ENCODE measurements at places on chromosomes 6 and 20.

DNA sequence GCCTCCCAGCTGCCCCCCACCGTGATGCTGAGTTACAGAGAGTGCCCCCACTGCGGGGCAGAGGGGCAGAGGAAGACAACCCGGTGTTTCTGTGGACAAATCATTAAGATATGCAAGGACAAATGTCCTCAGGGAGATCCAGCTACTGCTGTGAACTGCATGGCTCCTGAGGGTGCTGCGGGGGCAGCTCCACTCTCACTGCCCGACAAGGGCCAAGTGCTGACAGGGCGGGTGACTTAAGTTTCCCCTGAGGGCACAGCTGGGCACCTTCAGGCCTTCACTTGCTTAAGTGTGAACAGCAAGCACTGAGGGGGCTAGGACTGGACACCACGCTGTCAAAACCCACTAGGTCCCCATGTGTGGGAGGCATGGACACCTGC is 26.2 kb upstream of the TCFL5 start:
- no peak for DNase-seq

DNA sequence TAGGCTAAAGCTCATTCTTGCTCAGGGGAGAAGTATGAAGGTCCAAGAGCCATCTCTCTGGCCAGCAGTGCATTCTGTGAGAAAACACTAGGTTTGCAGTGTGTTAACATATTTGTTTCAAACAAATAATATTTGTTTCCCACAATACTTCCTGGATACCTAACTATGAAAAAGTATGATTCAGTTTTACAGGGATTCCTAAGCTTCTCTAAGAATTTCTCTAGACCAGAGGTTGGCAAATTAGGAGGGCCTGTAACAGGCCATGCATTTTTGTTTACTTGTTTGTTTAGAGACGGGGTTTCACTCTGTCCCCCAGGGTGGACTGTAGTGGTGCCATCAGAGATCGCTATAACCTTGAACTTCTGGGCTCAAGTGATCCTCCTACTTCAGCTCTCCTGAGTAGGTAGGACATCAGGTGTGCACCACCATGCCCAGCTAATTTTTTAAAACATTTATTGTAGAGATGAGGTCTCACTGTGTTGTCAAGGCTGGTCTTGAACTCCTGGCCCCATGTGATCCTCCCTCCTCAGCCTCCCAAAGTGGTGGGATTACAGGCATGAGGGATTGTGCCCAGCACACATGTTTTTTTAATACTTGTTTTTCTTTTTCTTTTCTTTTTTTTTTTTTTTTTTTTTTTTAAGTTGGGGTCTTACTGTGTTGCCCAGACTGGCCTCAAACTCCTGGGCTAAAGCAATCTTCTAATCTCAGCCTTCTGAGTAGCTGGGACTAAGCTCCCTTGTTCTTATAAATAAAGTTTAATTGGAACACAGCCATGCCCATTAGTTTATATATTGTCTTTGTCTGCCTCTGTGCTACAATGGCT is 71.7 kb downstream of the ADGRG6 start:
- DNase-seq, result no peak

DNA sequence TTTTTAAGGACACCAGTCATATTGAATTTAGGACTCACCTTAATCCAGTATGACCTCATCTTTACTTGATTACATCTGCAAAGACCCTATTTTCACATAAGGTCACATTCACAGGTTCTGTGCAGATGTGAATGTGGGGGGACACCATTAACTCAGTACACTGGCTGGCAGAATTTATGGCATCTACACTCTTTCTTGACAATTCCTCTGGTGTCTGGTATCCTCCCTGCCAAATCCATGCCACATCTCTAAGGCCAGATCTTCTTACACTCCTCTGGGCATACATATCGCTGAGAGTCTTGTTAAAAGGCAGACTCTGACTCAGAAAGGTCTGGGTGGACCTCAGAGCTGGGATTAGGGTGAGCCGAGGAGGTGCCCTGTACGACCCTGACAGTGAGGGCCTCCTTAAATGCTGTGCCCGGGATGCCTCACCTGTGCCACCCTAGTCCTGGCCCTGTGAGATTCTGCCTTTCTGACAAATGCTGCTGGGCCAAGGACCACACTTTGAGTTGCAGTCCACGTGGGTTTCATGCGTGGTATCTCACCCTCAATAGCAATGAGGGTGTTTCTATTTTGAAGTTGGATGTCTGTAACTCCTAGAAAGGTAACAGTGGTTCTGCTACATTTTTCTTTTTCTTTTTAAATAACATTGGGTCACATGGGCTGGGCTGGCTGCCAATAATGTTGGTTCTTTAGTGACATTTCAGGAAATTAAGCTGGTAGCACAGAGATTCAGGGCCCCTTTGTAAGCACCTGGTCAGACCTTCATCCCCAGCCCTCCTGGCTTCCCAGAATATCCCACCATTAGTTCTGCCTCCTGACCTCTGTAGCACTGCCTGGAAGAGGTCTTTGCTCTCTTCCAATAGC is 17.2 kb upstream of the LRRN4 start:
- DNase-seq, result no peak

GRCh38 chr6:108752733-108753590 is 95.3 kb upstream of the ARMC2 start:
- DNase-seq, result no peak

DNA sequence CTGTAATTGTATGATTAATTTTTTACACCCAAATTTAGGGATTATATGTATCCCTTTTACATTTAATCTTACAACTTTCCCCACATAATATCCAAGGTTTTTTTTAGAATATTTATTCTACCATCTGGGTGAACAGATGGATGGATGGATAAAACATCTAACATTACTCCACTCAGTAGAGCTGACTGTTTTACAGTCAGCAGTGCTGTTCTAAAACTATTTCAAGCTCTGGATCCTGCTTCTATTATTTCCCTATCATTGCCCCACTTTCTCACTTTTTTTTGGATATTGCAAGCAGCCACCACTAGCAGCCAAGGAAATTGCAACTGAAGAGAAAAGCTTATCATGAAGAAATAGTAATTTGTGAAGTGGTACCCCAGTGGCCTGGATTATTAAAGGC is 173.7 kb downstream of the ARHGAP18 start:
- no peak for DNase-seq

GRCh38 chr20:41242352-41242751 is 75.2 kb downstream of the ZHX3 start:
- no peak for DNase-seq

GRCh38 chr6:43396408-43397149 is 27.1 kb upstream of the ZNF318 start:
- DNase-seq, result peak; percentile 57

- no peak for DNase-seq
Measured at GRCh38 chr6:116492331-116493067, 18.9 kb upstream of the CALHM5 start.

DNA sequence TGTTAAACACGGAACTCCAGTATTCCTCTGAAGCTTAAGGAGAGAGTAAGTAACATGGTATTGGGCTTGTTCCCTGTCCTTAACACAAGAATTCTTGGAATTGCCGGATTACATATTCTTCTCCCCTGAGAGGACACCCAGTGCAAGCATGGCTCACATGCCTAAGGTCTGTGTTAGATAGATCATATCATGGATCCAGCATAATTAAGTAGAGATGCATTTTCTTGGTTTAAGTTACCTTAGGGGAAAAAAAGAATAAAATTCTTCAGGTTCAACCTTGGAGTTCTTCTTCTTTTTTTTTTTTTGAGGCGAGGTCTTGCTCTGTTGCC is 53.9 kb downstream of the AKAP12 start:
- no peak for DNase-seq

GRCh38 chr6:108591040-108591816 is 30.5 kb downstream of the FOXO3 start:
- DNase-seq, result no peak

DNA sequence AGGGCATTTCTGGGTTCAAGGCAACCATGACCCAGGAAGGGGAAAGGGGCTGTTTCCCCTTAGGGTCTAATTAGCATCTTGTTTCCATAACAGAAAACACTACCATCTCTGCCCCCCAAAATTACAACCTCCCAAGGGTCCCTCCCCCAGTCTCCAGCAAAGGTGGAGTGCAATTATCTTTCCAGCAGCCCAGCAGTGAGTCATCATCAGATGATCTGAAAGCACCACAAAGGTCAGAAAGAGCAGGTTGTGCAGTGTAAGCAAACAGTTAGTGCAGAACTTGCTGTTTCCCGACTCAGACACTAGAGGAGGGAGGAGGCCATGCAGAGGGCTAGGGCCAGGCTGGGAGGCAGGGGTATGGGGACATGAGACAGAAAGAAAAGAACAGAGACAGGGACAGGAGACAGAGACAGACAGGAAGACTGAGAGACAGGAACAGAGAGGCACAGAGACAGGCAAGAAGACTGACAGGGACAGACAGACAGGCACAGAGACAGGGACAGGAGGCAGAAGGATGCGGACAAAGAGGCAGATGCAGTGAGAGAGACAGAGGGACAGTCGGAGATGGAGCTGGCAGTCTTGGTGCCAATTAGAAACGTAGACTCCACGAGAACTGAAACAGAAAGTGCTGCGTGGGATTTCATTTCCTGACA is 62.5 kb downstream of the PYGB start:
- peak; percentile 69 for DNase-seq

- no peak for DNase-seq
Measured at GRCh38 chr6:20706939-20707485, 172.8 kb downstream of the CDKAL1 start.

GRCh38 chr20:17014217-17014616 is 212.6 kb upstream of the PCSK2 start:
- no peak for DNase-seq

DNA sequence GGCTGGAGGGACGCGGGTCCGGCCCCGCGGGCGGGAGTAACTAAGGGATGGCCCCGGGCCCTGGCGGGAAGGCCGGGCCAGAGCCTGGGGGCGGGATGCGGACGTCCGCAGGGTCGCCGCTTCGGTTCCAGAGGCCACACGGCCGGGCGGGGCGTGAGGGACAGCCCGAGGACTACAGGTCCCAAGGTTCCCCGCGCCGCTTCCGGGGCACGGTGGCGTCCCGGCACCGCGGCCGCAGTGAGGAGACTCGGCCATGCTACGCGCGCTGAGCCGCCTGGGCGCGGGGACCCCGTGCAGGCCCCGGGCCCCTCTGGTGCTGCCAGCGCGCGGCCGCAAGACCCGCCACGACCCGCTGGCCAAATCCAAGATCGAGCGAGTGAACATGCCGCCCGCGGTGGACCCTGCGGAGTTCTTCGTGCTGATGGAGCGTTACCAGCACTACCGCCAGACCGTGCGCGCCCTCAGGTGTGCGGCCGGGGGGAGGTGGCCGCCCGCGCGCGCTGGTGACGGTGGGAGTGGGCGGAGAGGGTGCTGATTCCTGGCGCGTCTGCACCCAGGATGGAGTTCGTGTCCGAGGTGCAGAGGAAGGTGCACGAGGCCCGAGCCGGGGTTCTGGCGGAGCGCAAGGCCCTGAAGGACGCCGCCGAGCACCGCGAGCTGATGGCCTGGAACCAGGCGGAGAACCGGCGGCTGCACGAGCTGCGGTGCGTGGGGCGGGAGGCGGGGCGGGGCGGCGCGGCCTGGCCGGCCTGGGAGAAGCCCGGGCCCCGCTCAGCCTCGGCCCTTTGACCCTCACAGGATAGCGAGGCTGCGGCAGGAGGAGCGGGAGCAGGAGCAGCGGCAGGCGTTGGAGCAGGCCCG is at the start of gene MRPS26:
MRPS26 (plus strand) TSS at position 237 of the 861 bp plus-strand sequence; CDS start at position 254, 17 bp downstream.
- peak; percentile 90 for DNase-seq

DNA sequence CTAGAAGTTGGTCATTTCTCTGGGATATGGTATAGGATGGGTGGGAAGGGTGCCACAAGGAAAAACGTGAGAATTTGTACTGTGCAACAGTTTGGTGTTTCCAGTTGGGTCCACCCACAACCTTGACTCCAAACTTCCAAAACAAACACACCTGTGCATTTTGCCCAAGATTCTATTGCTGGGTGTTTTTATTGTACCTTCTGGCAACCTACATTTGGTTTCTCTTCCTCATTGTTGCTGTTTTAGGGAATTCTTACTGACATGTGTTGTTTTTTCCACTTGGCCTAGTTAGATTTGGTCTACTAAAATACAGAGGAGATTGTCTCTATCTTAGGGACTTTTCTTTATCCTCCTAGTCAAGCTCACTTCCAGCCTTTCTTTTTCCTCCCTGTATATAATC is 16.7 kb downstream of the TULP4 start:
- no peak for DNase-seq

DNA sequence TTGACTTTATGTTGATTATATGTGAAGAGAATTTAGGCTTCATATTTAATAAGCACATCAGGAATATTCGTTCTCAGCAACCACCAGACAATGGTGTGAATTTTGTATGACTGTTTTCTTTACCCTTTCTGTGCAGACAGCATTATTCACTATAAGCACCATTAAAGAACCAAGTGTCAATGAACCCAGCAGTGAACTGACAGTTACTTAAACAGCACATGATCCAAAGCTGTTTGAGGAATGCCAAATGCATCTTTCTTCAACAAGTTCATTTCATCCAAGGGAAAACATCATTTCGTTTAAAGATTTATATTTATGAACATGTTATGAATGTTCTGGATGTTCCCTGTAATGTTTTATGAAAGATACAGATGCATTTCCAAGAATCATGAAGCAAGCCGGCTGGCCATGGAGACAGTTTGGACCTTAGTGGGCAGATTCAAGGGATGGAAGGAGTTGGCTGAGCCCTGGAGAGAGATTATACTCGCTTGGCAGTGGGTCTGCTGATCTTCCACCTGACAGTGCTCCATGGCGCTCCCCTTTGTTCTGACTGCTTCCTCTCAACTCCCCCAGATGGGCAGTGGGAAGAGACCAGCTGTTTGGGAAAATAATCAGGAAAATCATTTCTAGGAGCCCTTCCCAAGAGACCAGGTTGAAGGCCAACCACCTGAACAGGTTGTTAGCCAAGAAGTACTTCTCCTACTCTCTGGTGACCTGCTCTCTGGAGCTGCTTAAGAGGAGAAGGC is 326.0 kb upstream of the RSPO3 start:
- DNase-seq, result no peak

DNA sequence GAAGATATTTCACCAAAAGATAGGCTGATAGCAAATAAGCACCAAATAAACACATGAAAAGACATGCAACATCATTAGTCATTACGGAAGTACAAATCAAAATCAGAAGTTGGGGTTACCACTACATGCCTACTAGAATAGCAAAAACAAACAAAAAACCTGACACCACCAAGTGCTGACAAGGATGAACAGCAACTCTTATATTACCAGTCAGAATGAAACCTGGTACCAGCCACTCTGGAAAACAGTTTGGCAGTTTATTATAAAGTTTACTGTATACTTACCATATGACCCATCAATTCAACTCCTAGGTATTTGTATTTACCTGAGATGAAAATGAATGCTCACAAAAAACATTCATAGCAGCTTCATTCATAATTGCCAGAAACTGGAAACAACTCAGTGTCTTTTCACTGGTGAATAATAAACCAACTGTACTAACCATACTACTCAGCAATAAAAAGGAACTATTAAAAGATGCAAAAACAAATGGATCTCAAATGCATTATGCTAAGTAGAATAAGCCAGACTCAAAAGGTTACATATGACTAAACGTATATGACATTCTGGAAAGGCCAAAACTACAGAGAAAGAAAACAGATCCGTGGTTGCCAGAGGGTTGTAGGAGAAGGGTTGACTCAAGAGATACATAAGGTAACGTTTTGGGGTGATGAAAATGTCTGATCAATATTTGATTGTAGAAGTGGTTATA is 33.0 kb downstream of the NUP153 start:
- no peak for DNase-seq

Data from ELF-1 (cell line).